Caudate nucleus (tissue), 63 donors: ENCODE measurements at places on chromosomes 16 and 17.

GRCh38 chr17:55154101-55154500 lies 110.7 kb upstream of the HLF start:
- DNase-seq: no peak

GRCh38 chr16:27776556-27777225 lies 226.7 kb downstream of the KATNIP start:
- no peak for DNase-seq

GRCh38 chr17:43517615-43518386 lies 28.3 kb downstream of the ETV4 start:
- no peak for DNase-seq

- DNase-seq: no peak
Observed at GRCh38 chr16:70695331-70696070, 9.6 kb upstream of the MTSS2 start.

GRCh38 chr17:40551879-40552768 lies 13.1 kb downstream of the CCR7 start:
- no peak for DNase-seq

DNA sequence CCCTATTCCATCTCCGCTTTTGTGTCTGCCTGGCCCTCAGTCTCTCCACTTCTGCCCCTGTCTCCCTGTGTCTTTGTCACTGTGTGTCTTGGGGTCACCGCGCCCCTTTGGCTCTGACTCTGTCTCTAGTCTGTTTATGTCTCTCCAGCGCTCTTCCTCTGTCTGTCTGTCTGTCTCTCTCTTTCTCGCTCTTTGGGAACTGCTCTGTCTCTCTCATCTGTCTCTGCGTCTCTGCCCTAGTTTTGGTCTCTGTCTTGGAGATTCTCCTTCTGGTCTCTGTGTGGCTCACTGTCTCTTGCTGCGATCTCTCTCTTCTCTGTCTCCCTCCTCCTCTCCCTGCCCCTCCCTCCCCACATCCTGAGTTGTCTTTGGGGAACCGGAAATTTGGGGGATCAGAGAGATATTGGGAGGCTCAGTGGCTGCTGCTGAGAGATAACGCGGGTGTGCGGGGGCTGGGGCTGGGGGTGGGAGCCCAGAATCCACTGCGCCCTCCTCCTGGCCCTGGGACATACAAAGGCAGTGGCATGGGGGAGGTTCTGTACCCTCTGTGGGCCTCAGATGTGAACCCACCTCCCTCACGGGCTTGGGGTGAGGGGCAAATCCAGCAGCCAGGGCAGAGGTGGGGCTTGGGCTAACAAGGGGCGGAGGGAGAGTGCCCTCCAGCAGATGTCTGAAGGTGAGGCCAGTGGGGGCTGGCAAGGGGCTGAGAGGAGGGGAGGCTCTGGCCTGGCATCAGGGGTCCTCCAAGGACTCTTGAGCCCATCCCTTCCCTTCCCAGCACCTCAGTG lies 24.4 kb downstream of the LAT start:
- no peak for DNase-seq
